ENCODE measurements at places on chromosomes 1 and 21.
A peak's percentile ranks its signal among the peaks of the same experiment; 100 is the strongest.

GRCh38 chr1:208065862-208066261, 154.9 kb upstream of the CD34 start:
- DNase-seq: no peak

DNA sequence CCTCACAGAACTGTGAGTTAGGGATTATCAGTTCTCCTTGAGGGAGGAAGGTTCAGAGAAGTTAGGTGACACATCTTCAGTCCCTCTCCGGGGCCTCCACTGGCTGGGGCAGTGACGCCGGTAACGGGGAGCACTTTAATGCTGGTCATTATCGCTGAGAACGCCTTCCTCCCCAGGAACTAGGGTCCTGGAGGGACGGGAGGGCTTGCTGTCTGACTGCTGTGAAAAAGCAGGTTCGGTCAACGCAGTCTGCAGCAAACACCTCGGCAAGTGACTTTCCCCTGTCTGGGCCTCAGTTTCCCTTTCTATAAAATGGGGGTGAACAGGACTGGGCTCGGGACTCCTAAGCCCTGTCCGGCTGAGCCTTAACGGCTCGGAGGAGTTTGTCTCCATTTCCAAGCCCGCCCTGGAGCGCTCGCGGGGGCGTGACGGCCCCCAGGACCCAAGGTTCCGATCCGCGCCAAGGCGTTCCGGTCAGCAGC, 341 bp upstream of the TMEM61 start:
- DNase-seq: no peak

GRCh38 chr1:30010506-30011106, 712.8 kb downstream of the MATN1 start:
- no peak for DNase-seq

DNA sequence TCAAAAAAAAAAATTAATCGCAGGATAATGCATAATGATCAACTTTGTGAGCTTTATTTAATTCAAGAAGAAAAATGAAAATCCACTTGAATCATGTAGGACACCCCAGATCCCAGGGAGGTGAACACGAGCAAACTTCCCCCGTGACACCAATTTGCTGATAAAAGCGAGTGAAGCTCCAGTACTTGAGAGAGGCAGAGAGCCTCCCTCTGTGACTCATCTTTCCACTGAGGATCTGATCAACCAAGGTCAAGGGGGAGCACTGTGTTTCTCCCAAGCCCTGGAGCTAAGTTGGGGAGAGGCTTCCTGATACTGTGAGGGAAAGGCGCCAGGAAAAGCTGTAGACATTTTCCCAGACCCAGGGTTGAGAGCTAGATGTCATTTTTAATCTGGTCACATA, 160.9 kb downstream of the SLC44A5 start:
- no peak for DNase-seq

- peak; percentile 57 for DNase-seq
Observed at GRCh38 chr1:43853161-43853921, 80.3 kb upstream of the ARTN start.

DNA sequence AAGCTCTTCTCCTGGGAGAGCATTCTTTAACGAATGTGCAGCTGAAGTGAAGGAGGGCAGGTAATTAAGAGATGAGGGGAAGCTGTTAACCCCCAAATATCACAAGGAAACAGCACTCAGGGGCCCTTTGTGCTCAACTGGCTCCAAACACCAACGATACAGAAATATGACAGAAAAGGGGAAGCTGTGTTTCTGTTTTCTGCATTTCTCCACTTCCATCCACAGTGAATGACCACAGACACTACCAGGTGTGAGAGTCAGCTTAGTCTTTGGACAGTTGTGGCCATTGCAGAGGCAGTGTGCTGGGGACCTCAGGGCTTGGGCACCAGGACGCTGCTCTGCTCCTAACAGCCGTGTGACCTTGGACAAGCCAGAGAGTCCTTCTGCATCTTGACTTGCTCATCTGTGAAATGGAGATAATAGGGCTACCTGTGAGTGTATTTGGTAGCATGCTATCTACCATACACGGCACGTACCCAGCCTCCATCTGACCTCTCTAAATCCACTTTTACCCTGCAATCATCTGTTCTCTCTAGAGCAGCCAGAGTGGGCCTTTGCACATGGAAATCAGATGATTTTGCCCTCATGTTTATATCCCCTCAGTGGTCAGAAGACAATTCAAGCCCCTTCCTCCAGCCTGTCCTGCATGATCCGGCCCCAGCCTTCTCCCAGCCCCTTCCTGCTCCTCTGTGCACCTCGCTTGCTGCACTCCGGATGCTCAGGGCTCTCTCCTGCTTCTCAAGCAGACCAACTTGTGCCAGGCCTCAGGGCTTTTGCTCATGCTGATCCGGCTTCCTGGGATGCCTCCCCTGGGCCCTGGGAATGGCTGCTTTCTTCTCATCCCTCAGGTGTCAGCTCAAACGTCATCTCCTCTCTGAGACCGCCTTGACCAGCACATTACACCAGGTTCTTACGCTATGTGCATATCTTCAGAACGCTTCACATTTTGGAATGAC, 4.7 kb upstream of the TINAGL1 start:
- DNase-seq: no peak

- DNase-seq: no peak
Observed at GRCh38 chr1:70961374-70961975, 86.1 kb downstream of the PTGER3 start.

DNA sequence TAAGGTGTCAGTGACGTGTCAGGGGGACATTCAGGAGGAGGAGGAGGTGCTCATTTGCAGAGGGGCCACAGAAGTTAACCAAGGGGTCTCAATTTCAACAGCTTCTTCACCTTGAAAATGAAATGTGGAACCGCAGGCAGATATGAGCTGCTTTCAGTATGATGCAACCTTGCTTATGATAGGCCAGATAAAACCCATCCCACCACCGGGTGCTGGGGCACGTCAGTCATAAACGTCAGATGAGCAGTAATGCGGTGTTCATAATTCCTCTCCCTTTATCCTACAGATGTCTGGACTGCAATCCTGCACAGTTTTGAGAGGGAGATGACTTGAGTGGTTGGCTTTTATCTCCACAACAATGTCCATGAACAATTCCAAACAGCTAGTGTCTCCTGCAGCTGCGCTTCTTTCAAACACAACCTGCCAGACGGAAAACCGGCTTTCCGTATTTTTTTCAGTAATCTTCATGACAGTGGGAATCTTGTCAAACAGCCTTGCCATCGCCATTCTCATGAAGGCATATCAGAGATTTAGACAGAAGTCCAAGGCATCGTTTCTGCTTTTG, 1.7 kb downstream of the PTGFR start:
- no peak for DNase-seq

- DNase-seq: no peak
Observed at GRCh38 chr1:202234331-202235002, 40.9 kb downstream of the LGR6 start.

- DNase-seq: no peak
Observed at GRCh38 chr1:200128944-200129879, 101.7 kb downstream of the NR5A2 start.

DNA sequence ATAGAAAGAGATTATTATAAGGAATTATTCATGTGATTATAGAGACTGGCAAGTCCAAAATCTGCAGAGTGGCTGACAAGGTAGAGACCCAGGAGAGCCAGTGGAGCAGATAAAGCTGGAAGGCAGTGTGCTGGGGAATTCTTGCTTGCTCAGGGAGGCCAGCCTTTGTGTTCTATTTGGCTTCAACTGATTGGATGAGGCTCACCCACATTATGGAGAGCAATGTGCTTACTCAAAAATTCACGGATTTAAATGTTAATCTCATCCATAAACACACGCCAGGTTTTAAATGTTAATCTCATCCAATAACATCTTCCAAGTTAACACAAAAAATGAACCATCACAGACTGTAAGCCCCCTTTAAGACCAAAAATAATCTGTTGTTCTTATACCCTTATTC, 30.2 kb upstream of the PHGDH start:
- no peak for DNase-seq

DNA sequence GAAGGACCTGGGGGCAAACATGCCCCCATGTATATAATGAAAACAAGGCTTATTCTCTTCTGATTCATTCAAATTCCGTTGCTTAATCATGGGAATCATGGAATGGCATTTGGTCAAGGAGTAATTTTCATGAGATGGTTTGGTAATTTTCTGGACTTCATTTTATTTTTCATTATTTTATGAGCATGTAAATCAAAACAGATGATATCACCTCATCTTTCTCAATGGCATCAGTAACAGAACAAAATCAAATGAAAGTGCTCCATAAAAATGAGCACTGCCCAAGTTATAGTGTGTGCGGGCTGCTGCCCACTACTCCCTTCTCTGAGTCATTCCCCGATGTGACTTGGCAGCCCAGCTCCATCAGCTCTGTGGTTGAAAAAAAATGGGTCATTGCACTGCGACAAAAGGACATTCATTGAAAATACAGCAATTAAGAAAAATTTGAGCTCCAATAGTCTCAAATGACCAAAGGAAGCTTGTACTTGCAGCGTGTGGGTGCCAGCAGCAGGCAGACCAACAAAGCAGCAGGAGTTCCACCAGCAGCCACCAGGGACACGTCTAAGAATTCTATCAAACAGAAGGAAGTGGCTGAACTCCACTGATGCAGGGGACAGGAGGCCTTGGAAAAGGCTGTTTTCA, 84.3 kb upstream of the VAV3 start:
- peak; percentile 16 for DNase-seq

- DNase-seq: no peak
Observed at GRCh38 chr1:244914761-244915160, 50.4 kb upstream of the HNRNPU start.

DNA sequence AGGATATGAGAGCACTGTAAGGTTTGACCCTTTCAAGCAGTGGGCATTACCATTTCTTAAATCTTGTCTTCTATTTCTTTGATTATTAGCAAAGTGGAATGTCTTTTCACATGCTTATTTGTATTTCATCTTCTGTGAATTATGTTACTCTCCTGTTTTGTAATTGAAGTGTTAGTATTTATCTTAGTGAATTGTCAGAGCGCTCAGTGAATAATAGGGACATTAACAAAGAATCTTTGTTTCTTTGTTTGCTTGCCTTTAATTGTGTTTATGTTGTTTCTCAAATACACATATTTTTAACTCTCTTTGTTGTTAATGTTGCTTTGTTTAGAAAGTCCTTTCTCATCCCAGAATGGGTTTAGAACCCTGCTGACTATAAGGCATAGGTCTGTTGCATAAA, 259.3 kb downstream of the RRAGC start:
- DNase-seq: no peak

GRCh38 chr1:12275370-12275769, 45.5 kb downstream of the VPS13D start:
- no peak for DNase-seq

GRCh38 chr1:234281826-234282489, 91.3 kb upstream of the COA6 start:
- DNase-seq: no peak

DNA sequence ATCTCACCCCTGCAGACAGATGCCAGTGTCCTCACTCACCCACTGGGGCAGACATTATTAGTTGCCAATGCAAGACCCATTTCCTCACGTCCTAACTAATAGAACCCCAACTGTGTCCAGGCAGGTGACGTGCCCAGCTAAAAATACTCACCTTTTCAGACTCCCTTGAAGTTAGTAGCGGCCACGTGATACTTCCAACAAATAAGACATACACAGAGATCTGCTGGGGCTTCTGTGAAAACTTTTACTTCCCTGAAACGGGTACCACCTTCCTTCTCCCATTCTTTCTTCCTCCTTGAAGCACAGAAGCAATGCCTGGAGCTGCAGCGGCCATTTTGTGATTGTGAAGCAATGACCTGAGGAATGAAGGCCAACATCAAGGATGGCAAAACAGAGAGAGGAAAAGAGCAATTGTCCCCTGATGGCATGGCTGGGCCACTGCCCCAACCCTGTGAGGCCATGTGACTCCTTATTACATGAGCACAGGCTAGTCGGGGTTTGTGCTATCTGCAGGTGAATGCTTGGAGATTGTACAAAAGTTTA, 74.4 kb upstream of the TMPRSS2 start:
- DNase-seq: no peak

- no peak for DNase-seq
Observed at GRCh38 chr1:201887116-201887866, 1.4 kb upstream of the SHISA4 start.

GRCh38 chr21:37339552-37339939, 27.0 kb upstream of the DYRK1A start:
- DNase-seq: no peak

DNA sequence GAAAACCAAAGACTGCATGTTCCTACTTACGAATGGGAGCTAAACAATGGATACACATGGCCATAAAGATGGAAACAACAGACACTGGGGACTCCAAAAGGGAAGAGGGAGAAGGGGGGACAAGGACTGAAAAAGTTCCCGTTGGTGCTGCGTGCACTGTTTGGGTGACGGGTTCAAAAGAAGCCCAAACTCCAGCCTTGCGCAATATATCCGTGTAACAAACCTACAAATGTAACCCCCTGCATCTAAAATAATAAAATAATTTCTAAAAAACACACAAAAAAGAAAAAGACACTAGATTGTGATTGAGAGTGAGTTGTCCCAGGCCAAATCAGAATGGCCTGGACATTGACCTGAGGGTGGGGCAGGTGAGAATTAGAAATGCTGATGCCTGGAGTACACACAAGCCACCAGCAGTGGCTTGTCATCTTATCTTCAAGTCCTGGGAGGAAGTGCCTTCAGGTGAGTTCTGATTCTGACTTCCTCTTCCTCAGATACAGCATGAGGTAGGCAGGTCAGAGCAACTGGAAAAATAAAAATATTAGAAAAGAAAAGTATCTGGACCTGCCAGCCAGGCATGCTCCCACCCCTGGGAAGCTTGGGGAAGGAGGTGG, 54.7 kb downstream of the SPATA46 start:
- DNase-seq: no peak

DNA sequence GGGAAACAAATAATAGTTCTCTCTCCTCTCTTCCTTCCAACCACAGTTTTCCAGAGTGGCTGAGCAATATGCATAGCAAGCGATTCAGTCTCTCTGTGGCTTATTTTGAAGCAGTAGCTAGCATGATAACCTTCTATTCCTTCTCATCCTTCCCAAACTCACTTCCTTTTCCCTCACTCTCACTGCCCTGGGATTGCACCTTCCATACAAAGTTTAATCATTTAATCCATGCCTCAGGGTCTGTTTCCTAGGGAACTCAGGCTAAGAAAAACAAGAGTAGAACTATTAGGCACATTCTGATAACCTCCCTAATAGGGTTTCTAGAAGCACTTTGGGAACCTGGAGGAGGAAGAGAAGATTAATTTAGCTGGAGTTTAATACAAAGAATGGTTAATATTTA, 97.7 kb upstream of the S1PR1 start:
- DNase-seq: no peak

- no peak for DNase-seq
Observed at GRCh38 chr1:20154301-20154831, 15.2 kb downstream of the PLA2G2F start.

DNA sequence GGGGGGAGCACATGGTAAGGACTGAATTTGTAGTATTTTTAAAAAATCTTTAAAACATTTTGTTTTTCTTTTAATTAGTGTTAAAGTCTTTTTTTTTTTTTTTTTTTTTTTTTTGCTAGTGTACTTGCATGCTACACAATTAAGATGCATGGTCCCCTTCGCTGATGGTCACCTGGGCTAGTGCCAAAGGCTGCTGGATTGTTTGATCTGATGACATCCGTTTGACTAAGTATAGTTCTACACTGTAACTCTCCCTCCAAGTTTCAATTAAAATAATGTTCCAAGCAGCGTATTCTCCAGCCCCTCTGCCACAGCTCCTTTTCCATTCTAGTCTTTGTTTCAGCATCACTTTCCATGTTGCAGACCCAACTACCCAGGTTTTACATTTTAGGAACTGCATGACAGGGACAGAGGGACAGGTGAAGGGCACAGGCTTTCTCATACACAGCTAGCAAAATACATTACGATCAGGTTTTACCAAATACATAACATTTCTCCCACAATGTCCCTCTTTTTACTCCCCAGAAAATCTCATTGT, 852 bp upstream of the RAVER2 start:
- DNase-seq: no peak
